Activated CD4-positive, alpha-beta memory T cell treated with anti-CD3 and anti-CD28 coated beads, Interleukin-2, amount 10 ng/mL, durations not matched to agents 7 days and 5 days (primary cell): ENCODE measurements at places on chromosomes 7 and 10. TPM values are rescaled to one million over a fixed set of nuclear protein-coding genes. Genes with fewer than 3 reads are reported as not detected.

Gene MGAM2
- not detected for total RNA-seq

Gene OR2A12
- not detected for total RNA-seq

Gene LGI1
- total RNA-seq = not detected

Gene PLPP4
- not detected for total RNA-seq

- H3K27me3 ChIP-seq = no peaks in the 10 kb centered on the region
- no peak within 1 kb of the TSS for H3K27ac ChIP-seq
- no peak for DNase-seq
- H3K36me3 ChIP-seq = no peaks in the 10 kb centered on the region
Observed at GRCh38 chr10:48996-49395, at the start of gene TUBB8. Gene TUBB8 (minus strand): TSS chr10:49296. CDS start chr10:49238, 58 bp downstream.

GRCh38 chr10:91162050-91162494, 58.4 kb upstream of the PCGF5 start:
- peak overlapping the region; percentile 69 for H3K4me3 ChIP-seq
- H3K27ac ChIP-seq = peak overlapping the region; percentile 61
- peaks cover 2% of the 10 kb centered on the region for H3K27me3 ChIP-seq
- no peaks in the 10 kb centered on the region for H3K36me3 ChIP-seq
- peaks cover 30% of the 10 kb centered on the region for H3K4me1 ChIP-seq
- peak; percentile 22 for DNase-seq

DNA sequence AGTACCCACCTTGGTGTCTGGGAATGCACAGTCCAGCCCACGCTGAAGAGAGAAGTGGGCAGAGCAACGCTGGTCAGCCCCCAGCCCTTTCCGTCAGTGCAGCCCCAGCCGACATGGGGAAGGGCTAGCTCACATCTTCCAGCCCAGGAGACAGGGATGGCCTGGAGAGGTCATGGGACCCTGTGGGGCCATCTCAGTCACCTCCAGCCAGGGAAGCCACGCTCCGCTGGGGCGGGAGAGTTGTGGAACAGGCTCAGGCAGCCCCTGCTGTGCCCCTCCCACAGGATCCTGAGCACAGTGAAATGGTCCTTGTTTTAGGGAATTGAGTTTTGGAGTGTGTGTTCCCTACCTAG, 85.1 kb downstream of the PAXIP1 start:
- no peak overlapping the region for H3K4me3 ChIP-seq
- H3K36me3 ChIP-seq = no peaks in the 10 kb centered on the region
- DNase-seq = no peak

- peaks cover 20% of the 10 kb centered on the region for H3K36me3 ChIP-seq
- H3K4me3 ChIP-seq = peak overlapping the region; percentile 100
- H3K4me1 ChIP-seq = peaks cover 35% of the 10 kb centered on the region
- H3K27ac ChIP-seq = peak overlapping the region; percentile 100
- H3K27me3 ChIP-seq = peaks cover 8% of the 10 kb centered on the region
- DNase-seq = peak; percentile 68
Observed at GRCh38 chr10:26860102-26860442, 686 bp downstream of the ABI1 start.

DNA sequence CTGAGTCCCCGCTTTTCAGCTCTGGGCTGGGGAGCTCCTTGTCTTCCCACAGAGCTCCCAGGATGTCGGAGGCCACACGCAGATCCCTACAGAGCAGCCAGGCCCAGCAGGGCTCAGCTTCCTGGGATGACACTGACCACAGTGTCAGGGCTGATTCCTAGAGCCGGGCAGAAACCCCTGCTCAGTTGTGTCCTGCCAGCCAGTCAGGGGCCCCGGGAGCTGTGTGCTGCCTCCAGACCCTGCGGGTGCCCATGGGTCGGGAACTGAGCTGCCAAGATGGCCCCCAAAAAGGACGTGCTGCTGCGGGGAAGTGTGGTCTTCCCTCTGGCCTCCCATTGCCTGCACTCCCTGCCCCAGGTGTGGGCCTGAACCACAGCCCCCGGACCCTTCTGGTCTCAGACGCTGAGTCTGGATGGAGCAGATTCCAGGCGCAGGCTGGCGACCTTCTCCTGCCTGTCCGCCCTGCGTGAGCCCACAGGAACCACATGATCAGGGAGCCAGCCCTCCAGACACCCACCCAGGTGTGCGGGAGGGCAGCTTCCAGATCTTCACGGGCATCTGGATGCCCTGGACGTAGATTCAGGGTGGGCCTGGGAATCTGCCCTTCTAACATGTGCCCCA, 217.4 kb downstream of the MAD1L1 start:
- DNase-seq = no peak
- no peaks in the 10 kb centered on the region for H3K36me3 ChIP-seq
- no peak overlapping the region for H3K27ac ChIP-seq

DNA sequence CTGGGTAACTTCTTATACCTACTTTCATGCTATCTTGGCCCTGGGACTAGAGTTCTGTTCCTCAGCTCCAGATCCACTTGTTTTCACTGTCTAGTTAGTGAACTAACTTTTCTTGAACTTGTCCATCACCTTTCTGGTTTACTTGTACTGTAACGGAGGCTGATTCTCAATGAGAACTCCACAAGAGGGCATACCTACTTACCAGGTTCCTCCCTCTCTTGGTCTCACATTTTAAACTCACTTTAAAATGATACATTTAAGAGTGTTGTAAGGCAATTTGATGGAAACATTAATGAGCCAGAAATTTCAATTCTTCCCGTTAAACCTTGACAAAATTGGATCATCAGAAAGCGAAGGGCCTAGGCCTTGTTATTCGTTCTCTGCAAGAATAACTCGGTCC, 111.6 kb downstream of the MAGI2 start:
- DNase-seq = no peak
- H3K36me3 ChIP-seq = no peaks in the 10 kb centered on the region
- no peaks in the 10 kb centered on the region for H3K27me3 ChIP-seq
- H3K27ac ChIP-seq = no peak overlapping the region
- H3K4me3 ChIP-seq = no peak overlapping the region

- no peak overlapping the region for H3K27ac ChIP-seq
- H3K4me3 ChIP-seq = no peak overlapping the region
- H3K36me3 ChIP-seq = peaks cover 4% of the 10 kb centered on the region
Observed at GRCh38 chr7:45191396-45191795, 33.8 kb downstream of the RAMP3 start.

DNA sequence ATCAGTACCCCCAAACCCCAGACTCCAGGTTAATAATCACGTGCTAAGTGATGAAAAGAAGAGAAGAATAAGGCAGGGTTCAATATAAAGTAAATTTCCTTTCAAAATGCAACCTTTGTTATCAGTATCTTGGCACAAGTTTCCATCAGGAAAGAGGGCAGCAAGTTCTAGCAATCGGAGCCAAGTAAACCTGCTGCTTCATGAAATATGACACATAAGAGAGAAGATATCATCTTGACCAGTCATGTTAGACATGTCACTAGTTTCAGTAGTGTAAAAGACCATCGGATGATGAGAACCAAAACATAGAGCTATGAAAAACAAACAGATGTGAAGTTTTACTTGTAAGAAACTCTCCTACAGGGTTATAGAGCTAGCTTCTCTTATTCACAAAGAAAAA, 44.0 kb downstream of the AASS start:
- H3K4me1 ChIP-seq = no peaks in the 10 kb centered on the region
- H3K27ac ChIP-seq = no peak overlapping the region
- H3K27me3 ChIP-seq = no peaks in the 10 kb centered on the region
- no peaks in the 10 kb centered on the region for H3K36me3 ChIP-seq
- no peak overlapping the region for H3K4me3 ChIP-seq

GRCh38 chr7:12889391-12889790, 202.0 kb downstream of the ARL4A start:
- H3K36me3 ChIP-seq = no peaks in the 10 kb centered on the region
- peaks cover 1% of the 10 kb centered on the region for H3K4me1 ChIP-seq
- no peak overlapping the region for H3K27ac ChIP-seq
- peaks cover 1% of the 10 kb centered on the region for H3K27me3 ChIP-seq

GRCh38 chr10:123496996-123497660, 169.0 kb upstream of the GPR26 start:
- DNase-seq = no peak
- H3K36me3 ChIP-seq = no peaks in the 10 kb centered on the region
- no peak overlapping the region for H3K4me3 ChIP-seq
- peaks cover 10% of the 10 kb centered on the region for H3K27me3 ChIP-seq

- H3K27me3 ChIP-seq = no peaks in the 10 kb centered on the region
- H3K27ac ChIP-seq = no peak overlapping the region
- no peak for DNase-seq
- no peak overlapping the region for H3K4me3 ChIP-seq
- H3K4me1 ChIP-seq = peaks cover 27% of the 10 kb centered on the region
Observed at GRCh38 chr10:74967911-74968666, 141.7 kb downstream of the KAT6B start.
